ENCODE measurements at places on chromosomes 2 and 18. TPM values are rescaled to one million over a fixed set of nuclear protein-coding genes. Genes with fewer than 3 reads are reported as not detected.

GRCh38 chr18:67574749-67575148, 58.2 kb upstream of the DSEL start:
- H3K36me3 ChIP-seq: no peaks in the 10 kb centered on the region
- H3K4me1 ChIP-seq: no peaks in the 10 kb centered on the region
- H3K27ac ChIP-seq: no peak overlapping the region
- no peak for DNase-seq

DNA sequence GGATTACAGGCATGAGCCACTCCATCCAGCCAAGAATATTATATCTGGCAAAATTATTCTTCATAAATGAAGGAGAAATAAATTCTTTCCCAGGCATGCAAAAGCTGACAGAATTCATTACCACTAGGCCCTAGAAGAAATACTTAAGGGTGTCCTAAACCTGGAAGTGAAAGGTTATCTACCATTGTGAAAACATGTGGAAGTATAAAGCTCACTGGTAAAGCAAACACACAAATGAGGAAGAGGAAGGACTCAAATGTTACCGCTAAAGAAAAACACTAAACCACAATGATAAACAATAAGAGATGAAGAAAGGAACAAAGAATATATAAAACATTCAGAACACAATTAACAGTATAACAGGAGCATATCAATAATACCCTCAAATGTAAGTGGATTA, 171.8 kb downstream of the CAMKMT start:
- no peak overlapping the region for H3K27ac ChIP-seq
- no peak for DNase-seq
- no peaks in the 10 kb centered on the region for H3K36me3 ChIP-seq
- no peaks in the 10 kb centered on the region for H3K27me3 ChIP-seq
- no peak overlapping the region for H3K4me3 ChIP-seq
- no peaks in the 10 kb centered on the region for H3K4me1 ChIP-seq

GRCh38 chr18:79927607-79928562, 23.6 kb downstream of the SLC66A2 start:
- no peaks in the 10 kb centered on the region for H3K27me3 ChIP-seq
- peak; percentile 7 for DNase-seq

GPAT2 gene
- 1.1 TPM for polyA plus RNA-seq

- no peaks in the 10 kb centered on the region for H3K27me3 ChIP-seq
- H3K4me3 ChIP-seq: no peak overlapping the region
- DNase-seq: no peak
- H3K27ac ChIP-seq: no peak overlapping the region
- H3K36me3 ChIP-seq: no peaks in the 10 kb centered on the region
Measured at GRCh38 chr2:100903534-100904258, 83.8 kb downstream of the NPAS2 start.

Data from kidney (tissue), 22 donors.